ENCODE measurements at places on chromosomes 2 and 18.

DNA sequence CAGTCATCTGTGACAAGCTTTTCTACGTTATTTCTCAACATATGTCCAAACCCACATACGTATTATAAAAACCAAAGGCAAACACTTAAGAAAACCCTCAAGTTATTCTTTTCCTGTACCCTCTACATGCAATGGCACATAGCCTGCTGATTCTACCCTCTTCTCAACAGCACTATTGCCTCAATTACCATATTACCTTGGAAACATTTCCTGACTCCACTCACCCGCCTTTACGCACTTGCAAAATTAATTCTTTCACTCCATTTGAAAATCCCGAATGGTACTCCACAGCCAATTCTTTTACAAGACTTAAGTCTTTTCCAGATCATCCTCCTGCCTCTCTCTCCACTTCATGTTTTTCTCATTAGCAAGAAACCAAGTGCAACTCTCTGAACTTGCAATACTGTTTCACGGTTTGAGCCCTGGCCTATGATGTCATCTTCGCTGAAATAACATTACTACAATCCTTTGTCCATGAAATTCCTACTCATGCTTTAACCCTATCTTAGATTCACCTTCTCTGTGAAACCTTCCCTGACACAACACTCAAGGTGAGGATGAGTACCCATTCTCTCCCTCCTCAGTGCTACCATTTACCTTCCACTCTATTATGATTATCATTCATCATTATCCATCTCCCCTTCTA is 29.0 kb downstream of the SESTD1 start:
- DNase-seq = no peak

DNA sequence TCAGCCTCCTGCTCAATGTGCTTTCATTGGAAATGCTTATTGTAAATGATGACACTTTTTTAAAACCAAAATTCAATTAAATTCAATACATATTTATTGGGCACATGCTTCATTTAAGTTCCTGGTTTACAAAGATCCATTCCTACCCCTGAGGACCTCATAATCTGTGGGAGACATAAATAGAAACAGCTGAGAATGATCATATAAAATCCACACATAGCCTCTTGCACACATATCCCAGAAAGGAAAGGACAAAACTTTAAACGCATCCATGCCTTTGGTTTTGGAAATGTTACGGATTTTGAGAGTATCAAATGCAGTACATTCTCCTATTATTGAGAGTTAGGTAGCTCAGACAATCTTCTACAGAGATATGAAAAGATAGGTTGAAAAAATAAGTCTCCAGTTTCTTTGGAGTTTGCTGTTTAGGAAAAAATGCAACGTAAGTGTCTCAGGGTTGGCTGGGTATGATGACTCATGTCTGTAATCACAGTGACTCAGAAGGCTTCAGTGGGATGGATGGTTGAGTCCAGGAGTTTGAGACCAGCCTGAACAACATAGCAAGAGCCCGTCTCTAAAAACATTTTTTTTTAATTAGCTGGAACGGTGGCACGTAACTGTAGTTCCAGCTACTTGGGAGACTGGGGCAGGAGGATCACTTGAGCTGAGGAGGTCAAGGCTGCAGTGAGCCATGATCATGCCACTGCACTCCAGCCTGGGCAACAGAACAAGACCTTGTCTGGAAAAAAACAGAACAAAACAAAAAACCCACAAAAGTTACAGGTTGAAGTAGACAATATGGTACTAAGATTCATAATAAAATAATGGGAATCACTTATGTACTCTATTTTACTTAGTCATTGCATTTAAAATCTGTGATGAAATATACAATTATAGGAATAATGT is 3.9 kb upstream of the PRELID3A start:
- DNase-seq = no peak

DNA sequence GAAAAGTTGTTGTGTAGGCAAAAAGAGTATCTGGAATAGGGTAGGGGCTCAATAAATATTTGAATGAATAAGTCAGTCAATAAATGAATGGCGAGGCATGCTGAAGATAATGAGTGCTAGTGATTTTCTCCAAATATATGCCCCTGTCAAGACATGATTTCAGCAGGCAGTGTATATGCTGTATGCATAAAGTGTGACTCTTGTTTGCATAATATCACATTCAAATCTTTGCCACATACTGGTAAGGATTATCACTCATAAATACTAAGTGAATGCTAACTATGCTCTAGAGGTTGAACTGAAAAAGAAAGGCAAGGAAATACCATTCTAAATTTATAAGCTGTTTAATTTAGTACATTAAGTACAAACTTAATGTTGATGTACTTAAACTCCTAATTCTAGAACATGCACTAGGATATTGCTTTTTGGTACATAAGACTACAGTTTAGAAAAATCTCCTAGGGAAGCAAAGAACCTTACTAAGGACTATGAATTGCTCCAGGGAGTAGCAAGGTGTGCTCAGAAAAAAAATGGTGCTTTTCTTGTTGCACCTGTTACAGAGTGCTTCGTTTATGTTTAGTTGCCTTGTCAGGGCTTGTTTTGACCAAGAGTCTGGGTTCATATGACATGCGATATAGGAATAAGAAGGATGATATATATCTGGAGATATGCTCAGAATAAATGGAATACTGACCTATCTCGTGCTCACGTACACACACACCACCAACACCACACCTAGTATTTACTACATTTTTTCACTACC is 224.0 kb upstream of the TANK start:
- DNase-seq = no peak

- DNase-seq = no peak
Measured at GRCh38 chr18:75658330-75658729, 230.8 kb upstream of the SMIM21 start.

- no peak for DNase-seq
Measured at GRCh38 chr2:80114812-80115211, 189.7 kb downstream of the LRRTM1 start.

- no peak for DNase-seq
Measured at GRCh38 chr2:219274361-219274921, 4.7 kb upstream of the DNAJB2 start.

DNA sequence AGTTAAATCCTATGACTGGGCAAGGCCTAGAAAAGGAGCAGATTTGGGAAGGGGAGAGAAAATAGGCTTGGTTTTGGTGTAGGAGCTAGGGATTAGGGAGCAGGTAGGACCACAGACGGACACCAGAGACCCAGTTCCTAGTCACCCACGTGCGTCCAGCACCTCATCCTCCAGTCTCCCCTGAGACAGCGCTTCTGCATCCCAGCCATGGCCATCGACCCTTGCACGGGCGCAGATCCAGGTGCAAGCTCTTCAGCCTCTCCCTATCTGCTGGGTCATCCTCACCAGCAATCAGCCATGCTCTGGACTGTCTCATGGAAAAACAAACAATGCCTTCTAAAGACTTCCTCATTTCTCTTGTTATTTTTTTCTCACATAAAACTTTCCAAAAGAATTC is 246.8 kb upstream of the RAB6C start:
- DNase-seq = no peak

DNA sequence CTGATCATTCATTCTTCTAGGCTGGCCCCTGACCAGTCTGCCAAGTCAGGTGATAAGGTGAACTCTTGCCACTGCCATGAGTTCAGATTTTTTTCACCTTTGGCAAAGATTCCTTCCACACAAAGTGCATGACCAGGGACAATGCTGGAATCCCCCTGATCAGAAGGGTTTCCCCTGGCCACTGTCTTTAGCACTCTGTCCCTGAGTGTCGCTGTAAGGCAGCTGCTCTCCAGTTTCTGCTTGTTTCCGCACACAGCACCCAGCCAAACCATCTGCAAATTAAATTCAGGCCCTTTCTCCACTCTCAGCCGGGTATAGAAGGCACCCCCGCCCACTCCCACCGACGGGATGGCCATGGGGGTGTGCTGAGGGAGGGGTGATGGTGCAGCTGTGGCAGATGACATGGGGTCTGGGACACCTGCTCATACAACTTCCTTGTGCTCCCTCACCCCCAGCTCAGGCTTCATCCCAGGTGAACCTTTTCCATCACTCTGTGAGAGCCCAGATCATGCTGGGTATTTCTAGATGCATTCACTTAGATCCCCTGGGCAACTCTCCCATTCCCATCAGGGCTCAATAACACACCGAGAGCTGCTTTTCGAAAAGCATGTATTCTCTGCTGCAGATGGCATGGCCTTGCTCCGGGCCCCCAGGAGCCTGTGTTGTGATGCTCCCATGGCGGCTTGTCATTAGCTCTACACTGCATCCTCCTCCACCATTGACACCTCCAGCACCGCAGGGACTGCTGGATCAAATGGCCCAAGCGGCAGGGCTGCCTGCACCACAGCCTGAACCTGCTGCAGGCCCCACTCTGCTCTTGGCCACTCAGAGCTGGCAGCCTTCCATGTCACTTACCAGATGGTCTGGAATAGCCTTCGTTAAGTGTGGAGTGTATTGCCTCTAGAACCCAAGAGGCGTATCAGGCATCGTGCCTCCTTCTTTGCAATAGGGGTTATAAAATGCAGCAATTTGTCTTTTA is 52.3 kb upstream of the ROCK2 start:
- DNase-seq = no peak

DNA sequence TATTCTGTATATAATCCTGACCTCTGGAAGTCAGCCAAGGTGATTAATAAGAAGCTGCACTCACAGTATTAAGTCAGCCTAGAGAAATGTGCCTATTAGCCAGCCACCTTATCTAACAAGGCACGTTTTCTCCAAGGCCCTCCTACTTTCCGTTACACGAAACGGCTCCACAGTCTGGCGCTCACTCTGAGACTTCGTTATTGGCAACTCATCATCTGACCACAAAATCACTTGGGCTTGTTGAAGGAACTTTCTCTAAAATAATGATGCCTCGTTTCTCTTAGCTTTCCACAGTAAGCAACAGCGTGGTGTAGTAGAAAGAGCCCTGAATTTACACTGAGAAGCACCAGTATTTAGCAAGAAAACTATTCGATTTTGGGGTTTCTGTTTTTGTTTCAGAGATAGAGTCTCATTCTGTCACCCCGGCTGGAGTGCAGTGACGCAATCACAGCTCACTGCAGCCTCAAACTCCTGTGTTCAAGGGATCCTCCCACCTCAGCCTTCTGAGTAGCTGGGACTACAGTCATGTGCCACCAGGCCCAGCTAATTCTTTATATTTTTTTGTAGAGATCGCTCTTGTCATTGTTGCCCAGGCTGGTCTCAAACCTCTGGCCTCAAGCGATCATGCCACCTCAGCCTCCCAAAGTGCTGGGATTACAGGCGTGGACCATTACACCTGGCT is 53.6 kb upstream of the SLC14A1 start:
- DNase-seq = no peak

DNA sequence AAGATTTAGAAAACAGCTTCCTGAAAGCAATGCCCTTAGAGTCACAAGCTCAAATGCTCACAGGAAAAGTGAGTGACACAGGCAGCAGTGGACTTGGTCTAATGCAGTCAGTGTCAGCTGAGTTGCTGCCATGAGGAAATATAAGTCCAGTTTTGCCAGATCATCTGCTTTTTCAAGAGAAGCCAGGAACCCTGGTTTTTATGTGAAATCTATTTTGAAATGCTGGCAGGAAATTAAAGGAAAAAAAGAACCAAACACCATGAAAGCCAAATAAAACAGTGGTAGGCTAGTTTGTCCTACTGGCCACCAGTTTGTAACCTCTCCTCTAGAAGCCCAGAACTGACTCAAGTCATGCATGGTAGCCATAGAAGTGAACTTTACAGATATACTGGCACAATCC is 109.2 kb downstream of the THADA start:
- DNase-seq = no peak
